ENCODE measurements at places on chromosomes 3 and 15. TPM values are rescaled to one million over a fixed set of nuclear protein-coding genes. Genes with fewer than 3 reads are reported as not detected.

The CYP1A2 gene
- not detected for polyA plus RNA-seq

DNA sequence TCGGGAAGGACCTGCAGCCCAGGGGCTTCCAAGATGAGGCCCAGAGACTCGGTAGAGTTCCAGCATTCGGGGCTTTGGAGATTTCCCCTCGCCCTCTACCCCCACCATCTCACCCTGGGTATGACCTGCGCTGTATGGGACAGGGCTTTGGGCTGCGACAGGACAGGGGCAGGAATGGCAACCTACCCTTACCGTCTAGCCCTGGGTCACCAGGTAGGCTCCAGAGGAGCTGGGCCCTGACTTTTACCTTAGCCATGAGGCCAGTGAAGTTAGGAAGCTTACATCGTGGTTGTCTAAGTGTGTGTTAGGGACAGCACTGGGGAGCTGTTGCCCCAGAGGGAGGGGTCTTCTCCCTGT, 683 bp downstream of the PPM1M start:
- DNase-seq: no peak

DNA sequence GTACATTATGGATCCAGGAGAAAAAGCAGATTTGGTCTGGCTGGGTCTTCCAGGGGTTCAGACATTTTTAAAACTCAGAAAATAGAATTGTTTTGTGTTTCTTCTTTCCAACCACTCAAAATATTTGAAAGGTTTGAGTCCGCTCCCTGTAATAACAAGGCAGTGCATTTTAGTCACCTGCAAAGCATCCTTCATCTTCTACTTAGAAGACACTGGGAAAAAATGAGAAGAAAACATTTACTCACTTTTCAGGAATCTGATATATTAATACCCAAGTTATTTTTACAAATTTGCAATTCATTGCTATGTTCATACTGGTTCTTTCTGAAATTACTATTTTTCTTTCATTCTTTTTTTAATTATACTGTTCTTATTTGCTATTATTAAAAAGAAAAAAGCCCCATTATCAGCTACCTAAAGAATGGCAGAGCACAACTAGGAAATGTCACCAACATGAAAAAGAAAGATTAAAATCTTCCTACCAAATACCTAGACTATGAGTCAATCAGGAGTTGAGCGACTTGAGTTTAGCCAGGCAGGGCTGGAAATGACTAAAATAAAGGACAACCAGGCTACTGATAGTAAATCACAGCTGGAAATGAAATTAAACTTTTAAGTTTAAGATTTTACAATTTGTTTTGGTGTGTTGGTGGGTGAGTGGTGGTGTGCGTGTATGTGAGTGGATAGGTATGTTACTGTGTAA, 280.3 kb upstream of the THBS1 start:
- DNase-seq: no peak

- no peak for DNase-seq
These were observed 12.5 kb upstream of the B3GALNT1 start for GRCh38 chr3:161117646-161118045.

DNA sequence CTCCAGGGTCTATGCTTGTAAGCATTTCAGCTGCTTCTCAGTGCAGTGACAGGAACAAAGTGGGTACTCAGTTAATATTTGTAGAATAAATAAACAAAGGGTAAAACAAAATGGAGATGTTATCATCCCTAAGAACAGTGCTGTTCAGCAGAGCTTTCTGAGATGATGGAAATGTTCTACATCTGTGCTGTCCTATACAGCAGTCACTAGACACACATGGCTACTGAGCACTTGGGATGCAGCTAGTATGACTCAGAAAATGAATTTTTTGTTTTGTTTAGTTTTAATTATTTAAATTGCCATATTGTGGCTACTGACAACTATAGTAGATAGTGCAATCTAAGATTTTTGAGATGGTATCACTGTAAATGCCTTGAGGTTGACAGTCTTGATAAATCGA, 283.8 kb upstream of the ADAMTS9 start:
- no peak for DNase-seq

The EXD1 gene
- not detected for polyA plus RNA-seq

The GCNT3 gene
- not detected for polyA plus RNA-seq

DNA sequence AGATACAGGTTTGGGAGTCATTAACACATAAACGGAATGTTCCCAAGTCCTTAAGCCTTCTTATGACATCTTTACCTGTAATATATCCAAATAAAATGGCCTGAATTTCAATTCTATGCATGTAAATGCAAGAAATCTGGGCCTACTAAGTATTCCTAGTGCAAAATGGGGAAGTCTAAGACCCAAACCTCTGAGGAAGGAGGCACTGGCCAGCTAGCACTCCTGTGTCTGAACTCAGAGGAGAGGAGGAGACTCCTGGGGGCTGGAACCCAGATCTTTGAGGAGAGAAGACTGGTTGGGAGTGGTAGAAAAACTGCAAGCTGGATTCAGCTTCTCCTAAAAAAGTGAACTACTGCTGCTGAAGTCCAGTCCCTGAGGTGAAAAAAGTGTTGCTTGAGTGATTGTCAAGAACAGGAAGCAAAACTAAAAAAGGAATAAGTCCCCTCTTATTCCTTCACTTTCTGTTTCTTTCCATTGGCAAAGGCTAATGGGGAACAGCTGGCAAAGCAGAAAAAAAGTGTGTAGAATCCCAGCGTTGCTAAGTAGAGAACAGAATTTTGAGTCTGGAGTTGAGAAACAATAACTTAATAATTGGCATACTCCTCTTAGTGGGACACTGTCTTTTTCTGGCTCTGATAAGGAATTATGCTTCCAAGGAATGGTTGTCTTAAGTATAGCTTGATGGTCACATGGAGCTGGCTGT, 54.8 kb upstream of the ATP2C1 start:
- DNase-seq: no peak

The SENP8 gene
- 2.1 TPM for polyA plus RNA-seq

The CLK3 gene
- polyA plus RNA-seq: 31.0 TPM

The ESYT3 gene
- polyA plus RNA-seq: 1.0 TPM

GRCh38 chr15:31857194-31857593, 173.1 kb upstream of the CHRNA7 start:
- no peak for DNase-seq

The TRPC1 gene
- 9.6 TPM for polyA plus RNA-seq

All from heart left ventricle (tissue), 16 donors.